ENCODE measurements at places on chromosomes 5 and 9.
A peak's percentile ranks its signal among the peaks of the same experiment; 100 is the strongest.

DNA sequence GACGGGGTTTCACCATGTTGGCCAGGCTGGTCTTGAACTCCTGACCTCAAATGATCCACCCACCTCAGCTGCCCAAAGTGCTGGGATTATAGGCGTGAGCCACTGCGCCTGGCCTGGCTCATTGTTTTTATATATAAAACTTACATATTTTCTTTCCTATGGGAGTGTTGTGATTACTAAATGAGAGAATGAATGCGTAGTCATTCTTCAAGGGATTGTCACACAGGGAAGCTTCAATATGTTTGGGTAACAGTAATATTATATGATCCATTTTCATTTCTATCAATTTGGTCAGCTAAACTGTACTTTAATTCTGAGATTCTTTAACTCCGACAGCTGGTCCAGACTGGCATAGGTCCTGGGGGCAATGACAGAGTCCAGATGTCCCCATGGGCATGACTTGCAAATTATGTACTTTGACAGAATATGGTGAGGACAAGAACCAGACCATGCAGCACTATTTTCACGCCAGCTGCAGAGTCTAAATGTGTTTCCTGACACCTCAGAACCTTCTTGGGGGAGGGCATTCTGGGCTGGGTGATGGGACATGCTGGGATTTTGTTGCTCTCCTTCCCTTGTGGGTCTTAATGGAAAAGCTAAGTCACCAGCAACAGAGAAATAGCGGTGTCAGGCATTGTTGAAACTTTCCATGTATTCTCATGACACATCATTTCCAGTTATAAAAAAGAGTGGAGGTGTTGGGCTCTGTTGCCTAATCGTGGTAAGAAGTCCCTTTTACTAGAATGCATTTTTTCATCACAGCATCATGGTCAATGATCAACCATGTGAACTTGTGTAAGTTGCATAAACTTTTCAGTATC lies 40.9 kb upstream of the TNC start:
- no peak for ATAC-seq

DNA sequence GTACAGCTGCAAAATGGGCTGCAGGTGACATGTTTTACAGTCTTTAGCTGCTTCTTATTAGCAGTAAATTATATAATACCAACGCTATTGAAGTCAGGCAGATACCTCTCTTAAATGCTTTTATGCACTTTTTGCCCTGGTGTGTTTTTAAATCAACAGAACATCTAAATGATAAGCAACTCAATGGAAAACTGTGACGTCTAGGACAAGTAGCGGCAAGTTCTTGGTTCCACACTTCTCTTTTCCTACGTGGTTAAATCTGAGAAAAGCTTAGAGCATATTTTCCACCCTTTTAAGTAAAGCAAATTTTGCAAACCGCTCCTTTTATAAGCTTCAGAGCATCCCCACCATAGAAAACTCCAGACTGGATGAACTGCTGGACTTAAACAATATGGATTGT lies 58.1 kb downstream of the CEMIP2 start:
- no peak for ATAC-seq

- ATAC-seq, result no peak
Measured at GRCh38 chr9:122955961-122956360, 15.1 kb downstream of the RABGAP1 start.

DNA sequence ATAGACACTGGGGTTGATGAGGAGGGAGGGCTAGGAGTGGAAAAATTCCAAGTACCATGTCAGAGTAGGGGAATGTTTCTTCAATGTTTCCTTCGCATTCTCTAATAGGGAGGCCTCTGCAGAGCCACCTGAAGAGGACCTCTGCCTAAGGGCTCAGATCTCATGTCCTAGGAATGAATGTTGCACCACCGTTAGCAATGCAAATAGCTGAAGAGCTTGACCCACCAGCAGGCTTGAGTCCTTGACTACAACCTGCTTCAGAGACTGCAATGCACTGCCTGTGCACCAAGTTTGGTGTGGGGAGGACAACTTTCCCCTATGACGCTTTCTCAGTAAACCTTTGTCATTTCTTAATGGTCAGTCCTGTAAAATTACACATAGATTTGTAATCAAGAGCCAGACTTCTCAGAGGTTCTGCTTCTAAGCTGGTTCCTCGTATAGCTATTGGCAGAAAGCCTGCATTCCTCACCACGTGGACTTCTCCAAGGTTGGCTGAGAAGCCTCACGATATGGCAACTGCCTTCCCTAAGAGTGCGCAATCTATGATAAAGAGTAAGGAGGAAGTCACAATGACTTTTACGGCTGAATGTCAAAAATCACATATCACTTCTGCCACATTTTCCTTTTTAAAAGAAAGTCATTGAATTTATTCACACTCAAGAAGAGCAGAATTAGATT lies 600.7 kb upstream of the PTGER4 start:
- no peak for ATAC-seq

GRCh38 chr9:124940894-124941678 lies at the start of gene GOLGA1:
TSS of gene GOLGA1 (minus strand) at chr9:124941083. CDS start at chr9:124938711, 2,372 bp downstream.
- peak; percentile 94 for ATAC-seq

DNA sequence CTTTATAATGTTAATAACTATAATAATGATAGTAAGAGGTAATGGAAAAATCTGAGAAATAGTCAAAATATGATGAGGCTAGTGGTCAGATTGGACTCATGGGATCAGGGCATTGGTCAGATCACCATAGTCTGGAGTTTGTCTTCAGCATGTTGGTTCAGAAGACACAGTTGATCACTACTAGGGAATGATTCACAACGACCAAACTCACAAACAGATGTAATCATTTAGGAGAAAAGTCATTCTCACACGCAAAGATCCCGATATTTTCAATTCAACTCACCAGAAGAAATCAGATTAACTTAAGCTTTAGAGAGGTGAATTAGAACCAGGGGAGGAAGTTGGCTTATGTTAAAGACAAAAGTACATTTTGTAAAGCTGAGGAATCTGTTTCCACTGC lies 131.8 kb downstream of the LURAP1L start:
- no peak for ATAC-seq

DNA sequence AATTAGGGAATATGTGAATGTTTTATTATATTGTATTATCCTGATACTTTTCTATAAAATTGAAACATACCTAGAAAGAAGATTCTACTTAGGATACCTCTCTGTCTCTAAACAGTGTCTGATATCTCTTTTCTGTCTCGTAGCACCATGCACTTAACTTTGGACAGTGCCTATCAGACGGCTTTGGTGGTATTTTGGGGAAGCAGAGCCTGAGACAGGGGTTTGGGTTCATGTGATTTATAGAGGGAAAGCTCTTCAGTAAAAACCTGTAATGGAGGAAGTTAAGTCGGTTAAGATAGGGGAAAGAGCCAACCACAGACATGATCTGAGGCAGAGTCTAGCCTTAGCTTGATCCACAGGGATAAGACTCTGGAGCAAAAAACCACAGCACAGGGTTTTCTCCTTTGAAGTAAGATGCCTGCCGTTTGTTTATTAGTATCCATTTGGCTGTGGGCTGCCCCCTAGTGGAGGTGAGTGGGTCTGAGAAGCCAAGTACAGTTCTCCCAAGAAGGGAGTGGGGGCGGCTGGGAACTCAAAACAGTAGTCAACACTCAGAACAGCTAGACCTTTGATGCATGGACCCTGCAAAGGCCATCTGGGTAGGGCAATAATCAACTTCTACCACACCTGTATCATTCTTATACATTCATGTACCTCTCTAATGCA lies 141.2 kb upstream of the ASTN2 start:
- ATAC-seq, result no peak

- ATAC-seq, result peak; percentile 74
Measured at GRCh38 chr9:76658510-76659231, 105.6 kb upstream of the PCA3 start.

DNA sequence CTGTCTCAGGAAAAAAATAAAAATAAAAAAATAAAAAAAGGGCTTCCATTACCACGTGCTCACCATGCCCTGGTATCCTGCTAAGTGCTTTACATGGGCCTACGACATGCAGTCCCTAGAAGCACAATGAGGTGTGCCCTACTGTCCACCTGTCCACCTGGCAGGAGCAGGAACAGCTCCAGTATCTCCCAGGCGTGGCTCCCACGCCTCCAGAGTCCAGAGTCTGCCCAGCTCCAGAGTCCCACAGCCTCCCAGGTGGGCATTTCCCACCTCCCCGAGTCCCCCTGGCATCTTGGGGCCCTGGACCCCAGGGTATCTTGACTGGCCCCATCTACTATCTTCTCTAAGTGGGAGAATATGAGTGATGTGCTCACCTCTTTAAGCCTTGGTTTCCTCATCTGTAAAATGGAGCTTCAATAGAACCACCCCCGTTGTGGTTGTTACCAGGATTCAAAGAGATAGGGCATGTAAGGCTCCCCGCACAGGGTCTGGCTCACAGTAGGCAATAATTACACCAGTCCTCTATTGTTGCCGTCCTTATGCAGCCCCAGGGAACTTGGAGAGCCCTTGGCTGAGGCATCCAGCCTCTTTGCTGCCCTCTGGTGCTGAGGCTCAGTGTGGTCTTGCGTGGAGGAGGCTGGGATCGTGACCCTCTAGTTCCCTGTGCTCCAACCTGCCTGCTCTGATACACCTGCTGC lies 8.9 kb downstream of the CXCL14 start:
- no peak for ATAC-seq

DNA sequence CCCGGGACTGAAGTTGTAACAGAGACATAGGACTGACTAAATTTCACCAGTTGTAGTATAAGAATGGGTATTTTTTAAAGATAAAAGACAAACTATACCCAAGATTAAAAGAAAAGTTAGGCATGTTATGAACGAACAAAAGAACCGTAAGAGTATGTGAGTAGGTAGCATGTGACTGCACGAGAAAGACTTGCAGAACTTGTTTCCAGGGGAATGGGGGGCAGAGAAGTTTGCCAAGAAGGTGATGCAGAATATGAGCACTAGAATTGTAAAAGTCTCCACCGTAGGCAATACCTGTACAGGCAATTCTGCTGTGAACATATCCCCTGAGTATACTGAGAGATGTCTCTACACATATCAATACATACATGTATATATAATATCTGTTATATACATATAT lies 614.7 kb downstream of the PRELID2 start:
- no peak for ATAC-seq

DNA sequence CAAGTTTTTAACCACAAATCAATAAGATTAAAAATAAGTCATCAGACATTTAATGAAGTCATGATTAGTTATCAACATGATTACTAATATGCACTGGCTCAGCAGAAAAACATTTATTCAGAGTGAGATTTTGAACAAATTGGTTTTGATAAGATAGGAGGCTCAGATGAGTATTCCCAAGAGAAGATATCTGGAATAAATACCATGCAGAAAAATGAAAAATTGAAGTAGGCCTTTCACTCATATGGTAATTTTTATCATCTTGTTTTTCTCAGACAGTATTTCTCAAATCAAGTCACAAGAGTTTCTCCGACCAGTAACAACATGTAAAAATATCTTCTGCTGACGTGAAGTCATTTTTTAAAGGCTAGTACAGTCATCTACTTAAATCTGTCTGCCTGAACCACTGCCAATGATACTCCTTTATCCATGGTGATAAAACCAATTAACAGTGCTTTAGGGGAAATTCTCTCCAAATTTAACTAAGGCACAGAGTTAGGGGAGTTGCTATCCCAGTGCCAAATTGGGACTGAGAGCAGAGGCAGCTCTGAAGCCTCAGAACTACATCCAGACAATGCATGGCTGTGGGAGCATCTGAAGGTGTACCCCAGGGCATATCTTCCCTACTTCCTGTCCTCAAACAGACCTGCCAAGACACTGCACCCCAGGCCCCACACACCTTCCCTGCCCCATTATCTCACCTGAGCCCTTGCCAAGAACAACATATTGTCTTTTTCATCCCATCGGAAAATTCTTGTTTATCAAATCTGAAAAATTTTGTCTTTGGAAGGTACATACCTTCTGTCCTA lies 105.5 kb upstream of the TSLP start:
- no peak for ATAC-seq

- ATAC-seq, result no peak
Measured at GRCh38 chr9:18970393-18970792, 62.6 kb downstream of the SAXO1 start.

GRCh38 chr5:132961887-132962286 lies 1.5 kb downstream of the AFF4 start:
- ATAC-seq, result no peak

- ATAC-seq, result no peak
Measured at GRCh38 chr5:158162479-158163034, 303.6 kb upstream of the CLINT1 start.

- no peak for ATAC-seq
Measured at GRCh38 chr5:39420482-39421145, 4.2 kb downstream of the DAB2 start.

DNA sequence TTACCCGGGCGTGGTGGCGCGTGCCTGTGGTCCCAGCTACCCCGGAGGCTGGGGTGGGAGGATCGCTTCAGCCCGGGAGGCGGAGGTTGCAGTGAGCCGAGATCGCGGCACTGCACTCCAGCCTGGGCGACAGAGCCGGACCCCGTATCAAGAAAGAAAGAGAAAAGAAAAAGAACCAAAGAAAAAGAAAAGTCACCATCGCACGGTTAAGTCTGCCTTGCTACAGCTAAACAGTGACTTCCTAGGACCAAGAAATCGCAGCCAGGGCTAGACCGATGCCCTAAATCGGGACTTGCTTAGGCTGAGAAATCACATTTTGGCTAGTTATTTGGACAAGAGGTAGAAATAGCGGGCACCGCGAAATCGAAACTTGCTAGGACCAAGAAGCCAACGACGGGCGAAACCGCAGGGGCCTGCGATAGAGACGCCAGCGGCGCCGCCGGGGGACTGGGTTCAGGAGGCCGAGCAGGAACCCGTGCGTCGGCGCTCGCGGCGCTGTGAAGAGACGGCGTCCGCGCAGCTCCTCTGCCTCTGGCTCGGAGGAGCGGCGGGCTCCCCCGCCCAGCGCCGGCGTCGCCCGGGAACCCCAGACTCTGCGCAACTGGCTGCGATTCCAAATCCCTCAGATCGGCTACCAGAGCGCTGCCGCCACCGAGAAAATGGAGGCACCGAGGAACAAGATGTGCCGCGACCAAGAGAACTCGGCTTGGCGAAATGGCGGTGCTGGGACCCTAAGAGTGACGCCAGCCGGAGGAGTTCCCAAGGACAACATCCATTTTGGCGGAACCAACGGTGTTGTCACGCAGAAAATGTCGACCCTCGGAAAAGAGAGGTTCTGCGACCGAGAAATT lies 26.1 kb upstream of the ANXA2R start:
- ATAC-seq, result peak; percentile 76

DNA sequence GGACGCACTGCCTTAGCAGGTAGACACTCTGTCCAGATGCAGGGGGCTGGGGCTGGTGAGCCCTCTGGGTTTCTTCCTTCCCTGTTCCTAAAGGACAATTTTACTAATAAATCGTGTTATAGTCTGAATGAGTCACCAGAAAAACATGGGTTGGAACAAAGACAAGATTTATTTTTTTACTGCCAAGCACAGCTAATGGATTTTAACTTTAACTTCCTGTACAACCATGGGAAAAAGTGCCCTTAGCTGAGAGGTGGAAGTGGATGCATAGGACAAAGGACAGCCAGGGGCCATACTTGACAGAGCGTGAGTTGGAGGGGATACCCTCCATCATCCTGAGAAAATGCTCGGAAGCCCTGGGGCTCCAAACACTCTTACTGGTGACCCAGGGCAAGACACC lies 300.7 kb downstream of the MSX2 start:
- no peak for ATAC-seq
